NCI-H2029 treated with DMSO at 0.1 percent for 48 hours (cell line): ENCODE measurements at places on chromosomes 6 and 20.

GRCh38 chr20:54645445-54646155 is 170.2 kb downstream of the DOK5 start:
- DNase-seq = no peak

GRCh38 chr20:41276317-41276751 is 41.2 kb downstream of the ZHX3 start:
- no peak for DNase-seq

DNA sequence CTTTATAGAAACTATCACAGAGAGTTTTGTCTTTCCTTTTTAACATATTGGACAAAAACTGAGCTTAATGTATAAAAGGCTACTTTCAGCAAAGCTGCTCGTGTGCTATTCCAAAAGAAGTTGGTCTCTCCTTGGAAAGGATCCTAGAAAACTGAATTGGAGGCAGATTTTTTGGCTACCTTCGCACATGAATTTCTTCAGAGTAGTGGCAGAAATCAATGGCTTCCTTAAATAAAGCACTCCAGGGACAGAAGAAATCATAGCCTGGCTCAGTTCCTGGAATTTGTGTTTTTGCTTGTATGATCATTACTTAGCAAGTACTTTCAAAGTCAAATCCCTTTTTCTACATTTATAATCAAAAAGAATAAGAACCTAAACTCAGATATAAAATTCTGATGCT is 780.3 kb downstream of the PHF3 start:
- DNase-seq = no peak

DNA sequence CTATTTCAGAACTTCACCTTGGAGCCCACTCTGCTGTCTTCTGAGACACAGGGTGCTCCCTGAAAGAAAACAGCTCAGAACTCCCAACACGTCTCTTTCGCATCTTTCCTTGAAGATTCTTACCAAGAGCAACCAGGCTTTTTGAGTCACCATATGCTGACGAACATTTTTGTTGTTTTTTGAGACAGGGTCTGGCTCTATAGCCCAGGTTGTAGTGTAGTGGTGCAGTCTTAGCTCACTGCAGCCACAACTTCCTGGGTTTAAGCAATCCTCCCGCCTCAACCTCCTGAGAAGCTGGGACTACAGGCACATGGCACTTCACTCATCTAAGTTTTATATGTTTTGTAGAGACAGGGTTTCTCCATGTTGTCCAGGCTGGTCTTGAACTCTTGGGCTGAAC is 68.5 kb downstream of the TRMT11 start:
- no peak for DNase-seq

GRCh38 chr6:70315079-70315751 is 12.3 kb upstream of the COL9A1 start:
- DNase-seq = no peak

- DNase-seq = no peak
Observed at GRCh38 chr20:49344975-49345374, 67.1 kb upstream of the ZNFX1 start.

- DNase-seq = no peak
Observed at GRCh38 chr6:33895988-33896387, 92.2 kb upstream of the MLN start.

- DNase-seq = no peak
Observed at GRCh38 chr6:98581705-98582104, 252.7 kb upstream of the POU3F2 start.

GRCh38 chr6:43804550-43805223 is 34.7 kb downstream of the VEGFA start:
- peak; percentile 57 for DNase-seq

- DNase-seq = peak; percentile 11
Observed at GRCh38 chr6:165729307-165729936, 66.4 kb upstream of the PDE10A start.

DNA sequence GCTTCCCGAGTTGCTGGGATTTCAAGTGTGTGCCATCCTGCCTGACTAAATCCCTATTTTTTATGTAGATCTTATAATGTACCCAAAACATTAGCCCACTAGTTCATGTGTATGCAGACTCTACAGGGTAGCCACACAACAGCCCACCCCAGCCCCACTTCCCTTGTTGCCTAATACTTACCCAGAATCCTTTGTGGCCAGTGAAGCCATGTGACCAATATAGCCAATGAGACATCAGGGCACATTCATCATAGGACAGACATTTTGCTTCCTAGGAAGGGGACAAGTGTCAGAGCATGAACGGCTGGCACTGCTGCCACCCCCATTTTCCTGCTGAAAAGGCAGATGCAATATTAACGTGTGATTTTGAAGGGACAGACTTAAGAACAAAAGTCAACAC is 36.0 kb upstream of the TCP11 start:
- no peak for DNase-seq
